Mesothelial cell of epicardium (in vitro differentiated cells): ENCODE measurements at places on chromosomes 2 and 18.

- no peak for DNase-seq
Observed at GRCh38 chr2:187590175-187590574, 35.9 kb upstream of the TFPI start.

DNA sequence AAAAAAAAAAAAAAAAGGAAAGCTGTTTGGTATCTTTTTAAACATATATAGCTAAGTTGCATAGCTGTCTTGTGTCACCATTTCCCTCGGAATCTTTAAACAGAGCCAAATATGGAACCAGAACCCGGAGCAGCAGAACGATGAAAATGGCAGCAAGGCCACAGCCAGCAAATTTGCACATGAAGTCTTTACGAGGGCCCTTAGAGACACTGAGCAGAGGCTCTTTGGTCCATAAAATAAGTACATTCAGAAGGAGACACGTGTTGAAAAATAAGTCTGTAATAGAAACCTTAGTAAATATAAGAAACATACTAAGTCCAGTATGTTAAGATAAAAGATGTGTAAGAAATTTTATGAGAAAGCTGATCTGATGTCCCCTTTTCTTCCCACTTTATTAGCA is 16.2 kb downstream of the CCBE1 start:
- DNase-seq, result no peak

GRCh38 chr2:166768393-166769123 is 119.7 kb upstream of the XIRP2 start:
- no peak for DNase-seq

DNA sequence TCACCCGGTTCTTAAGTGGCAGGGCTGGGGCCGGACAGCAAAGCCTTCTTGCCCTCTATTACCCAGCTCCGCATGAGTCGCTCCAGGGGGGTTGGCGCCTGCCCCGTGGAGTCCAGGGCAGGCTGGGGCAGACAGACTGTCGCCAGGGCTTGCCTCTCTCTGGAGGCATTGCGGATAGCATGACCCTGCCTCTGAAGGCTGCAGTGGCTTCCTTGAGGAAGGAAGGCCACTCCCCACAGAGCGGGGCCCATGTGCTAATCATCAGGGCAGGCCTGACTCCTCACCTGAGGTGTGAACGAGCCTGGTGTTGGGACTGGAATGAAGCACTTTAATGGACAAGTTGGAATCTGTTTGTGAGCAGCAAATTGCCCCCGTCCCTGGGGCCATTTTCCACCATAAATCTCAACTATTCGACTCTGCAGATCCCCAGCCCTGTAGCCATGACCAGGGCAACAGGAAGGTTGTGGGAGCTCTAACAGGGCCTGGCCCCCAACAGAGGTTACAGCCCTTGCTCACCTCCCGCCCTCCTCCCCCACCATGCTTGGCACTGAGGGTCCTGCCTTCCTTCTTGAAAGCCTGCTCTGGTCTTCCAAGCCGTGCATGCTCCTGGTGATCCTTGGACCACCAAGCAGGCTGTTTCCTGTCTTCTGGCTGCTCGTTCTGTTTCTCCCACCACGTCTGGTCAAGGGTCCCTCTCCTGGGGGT is 144.9 kb upstream of the HAAO start:
- no peak for DNase-seq

GRCh38 chr2:222399038-222399783 is 25.1 kb upstream of the SGPP2 start:
- DNase-seq, result no peak

DNA sequence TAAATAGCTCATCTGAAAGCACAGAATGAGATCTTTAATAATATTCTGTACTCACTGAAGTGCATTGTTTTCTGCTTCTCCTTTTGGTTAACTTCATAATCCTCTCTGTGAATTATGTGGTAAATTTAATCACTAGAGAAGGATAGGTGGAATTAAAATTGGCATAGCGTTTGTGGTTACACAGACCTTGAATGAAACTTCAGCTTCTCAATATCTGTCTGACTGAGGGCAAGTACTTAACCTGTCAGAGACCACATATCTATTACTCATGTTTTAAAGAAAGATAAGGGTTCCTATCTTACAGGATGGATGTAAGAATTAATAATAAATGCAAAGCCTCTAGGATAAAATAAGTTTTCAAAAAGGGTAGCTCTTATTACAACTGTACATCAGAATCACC is 861.8 kb downstream of the TRIB2 start:
- DNase-seq, result no peak

- DNase-seq, result no peak
Observed at GRCh38 chr18:67456711-67457110, 59.8 kb downstream of the DSEL start.

- no peak for DNase-seq
Observed at GRCh38 chr2:207812058-207812725, 42.5 kb upstream of the FZD5 start.

DNA sequence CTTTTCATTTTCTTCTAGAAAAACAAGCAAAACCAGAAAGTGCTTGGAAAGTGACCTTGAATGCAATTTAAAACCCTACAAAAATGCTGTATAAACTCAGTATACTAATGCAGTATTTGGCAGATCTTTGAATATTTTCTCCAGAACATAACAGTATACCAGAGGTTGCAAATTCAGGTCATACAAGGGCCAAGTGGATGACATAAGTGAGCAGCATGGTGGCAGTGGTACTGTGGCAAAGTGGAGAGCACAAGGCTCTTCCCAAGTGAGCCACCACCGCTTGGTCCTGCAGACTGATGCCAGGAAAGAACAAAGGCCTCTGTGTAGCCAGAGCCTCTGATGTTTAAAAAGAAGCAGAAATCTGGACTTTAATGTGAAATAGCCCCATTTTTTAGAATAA is 33.1 kb downstream of the METTL4 start:
- no peak for DNase-seq

DNA sequence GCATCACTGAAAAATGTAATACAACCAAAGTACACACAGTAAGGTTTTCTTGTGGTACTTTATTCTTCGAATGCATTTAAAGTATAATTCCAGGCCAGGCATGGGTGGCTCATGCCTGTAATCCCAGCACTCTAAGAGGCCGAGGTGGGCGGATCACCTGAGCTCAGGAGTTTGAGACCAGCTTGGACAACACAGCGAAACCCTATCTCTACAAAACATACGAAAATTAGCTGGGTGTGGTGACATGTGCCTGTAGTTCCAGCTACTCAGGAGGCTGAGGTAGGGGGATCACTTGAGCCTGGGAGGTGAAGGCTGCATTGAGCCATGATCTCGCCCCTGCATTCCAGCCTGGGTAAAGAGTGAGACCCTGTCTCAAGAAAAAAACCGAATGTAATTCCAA is 3.9 kb upstream of the TTC39C start:
- DNase-seq, result no peak

DNA sequence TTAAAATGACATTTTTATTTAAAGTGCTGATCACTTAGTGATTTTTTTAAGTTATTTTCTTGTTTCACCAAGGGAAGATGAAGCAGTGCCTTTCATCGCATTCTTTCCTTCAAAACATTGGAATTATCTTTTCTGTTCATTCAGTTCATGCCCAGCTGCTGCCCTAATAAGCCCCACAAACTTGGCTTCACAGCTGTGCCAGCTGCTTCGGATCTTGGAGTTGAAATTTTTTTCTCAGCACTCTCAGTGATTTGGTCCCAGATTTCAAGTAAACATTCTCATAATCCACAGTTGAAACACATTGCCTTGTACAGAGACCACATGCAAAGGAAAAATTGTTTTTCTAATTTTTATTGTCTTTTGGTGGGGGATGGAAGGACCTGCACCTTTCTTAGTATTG is 353.3 kb upstream of the LRP1B start:
- no peak for DNase-seq

DNA sequence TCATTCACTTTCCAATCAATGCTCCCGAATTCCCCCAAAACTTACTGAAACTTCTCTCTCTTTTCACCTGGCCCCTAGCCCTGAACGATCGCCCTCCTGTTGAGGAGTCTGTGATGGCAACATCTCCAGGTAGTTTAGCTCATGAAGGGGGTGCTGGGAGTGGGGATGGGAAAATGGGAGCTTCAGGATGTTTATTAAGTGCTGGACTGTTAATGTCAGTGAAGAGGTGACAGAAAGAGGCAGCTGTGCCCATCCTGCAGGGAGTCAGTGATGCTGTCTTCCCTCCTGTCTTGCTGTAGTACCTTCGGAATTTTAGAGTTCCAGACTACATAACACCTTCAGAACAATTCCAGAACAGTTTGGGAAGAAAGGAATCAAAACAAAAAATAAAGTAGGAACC is 308.8 kb downstream of the ALK start:
- DNase-seq, result no peak

DNA sequence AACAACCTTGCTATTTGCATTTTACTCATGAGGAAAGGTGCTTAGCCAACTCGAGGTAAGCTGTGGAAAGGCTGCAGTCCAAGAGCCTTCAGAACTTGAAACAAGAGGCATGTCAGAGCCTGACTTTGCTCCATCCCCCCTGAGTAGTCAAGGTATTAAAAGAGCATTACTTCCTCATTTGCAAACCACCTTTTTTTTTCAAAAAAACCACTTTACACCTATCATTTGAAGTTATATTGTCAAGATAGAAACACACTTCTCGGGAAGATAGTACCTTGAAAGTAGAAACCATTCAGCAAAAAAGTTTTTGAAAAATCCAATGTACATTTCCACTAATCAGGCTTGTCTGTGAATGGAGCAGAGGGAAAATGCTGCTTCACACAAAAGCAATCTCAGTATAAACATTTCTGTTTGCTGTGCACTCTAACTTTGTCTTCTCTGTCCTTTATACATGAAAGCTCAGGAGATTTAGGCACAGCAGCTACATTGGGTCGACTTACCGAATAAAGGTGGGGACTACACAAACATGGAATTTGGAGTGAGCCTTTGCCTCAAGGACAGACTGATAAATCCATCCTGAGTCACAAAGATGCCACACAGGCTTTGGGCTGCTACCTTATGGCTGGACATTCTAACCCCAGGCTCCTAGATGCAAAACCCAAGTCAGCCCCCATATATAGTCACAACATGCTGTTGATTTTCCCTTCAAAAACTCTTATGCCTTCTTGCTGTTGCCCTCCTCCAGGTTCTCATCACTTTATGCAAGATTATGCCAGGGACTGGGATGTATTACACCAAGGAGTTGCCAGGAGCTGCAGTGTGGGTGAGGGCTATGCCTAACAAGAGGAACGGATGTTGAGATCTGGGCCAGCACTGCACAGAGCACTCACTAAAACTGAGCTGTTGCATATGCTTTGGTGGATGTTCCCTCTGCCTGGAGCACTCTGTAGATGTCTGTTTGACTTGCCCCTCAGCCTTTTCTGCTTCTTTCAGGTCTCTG is 41.4 kb upstream of the EML4 start:
- DNase-seq, result no peak

DNA sequence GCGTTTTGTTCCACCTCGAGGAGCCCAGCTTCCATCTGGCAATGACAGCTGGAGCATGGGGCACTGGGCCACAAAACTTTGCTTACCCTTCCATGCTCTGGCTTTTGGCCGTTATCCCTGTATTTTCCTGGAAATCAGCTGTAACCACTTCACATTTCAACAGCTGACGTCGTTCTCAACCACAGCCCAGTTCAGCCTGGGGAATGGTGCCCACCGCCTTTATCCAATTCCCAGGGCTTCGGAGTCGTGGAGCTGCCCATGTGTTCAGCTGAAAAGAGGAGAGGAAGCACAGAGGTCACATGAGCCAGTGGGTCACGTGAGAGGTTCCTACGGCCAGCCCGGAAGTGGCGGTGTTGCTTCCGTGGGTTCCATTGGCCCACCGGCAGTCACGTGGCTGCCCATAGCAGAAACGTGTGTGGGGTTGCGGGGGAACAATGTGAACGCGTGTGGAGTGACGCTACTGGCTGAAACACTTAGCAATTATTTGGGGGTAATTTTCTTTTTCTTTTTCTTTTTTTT is 16.7 kb upstream of the EDAR start:
- DNase-seq, result no peak

DNA sequence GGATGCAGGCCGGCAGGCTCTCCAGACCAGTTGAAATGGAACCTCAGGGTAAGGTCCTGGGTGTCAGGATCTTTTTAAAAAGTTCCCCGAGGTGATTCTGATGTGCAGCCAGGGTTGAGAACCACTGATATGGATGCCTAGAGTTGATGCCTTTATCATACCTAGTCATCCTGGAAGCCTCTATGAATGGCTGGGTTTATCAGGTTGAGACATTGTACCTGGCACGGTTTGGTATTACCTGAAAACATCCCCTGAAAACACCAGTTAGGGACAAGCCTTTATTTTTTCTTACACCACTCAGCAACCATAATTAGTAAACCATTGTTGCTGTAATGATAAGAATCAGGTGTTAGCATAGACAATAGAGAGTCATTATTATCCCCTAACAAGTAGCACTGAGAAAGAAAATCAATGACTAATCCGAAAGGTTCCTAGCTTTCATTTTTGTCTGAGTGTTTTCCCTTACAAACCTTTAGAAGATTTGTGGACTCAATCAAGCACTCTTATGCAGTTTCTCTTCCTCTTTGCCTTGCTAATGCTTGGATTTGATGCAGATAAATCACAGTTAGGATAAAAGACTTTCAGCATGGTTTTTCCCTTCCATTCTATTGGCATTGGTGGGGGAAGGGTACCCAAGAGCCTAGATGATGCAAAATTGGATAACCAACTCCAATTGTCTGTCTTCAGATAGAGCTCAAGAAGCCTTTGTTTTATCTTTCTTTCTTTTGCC is 116.5 kb upstream of the LYPD6 start:
- DNase-seq, result no peak

- DNase-seq, result no peak
Observed at GRCh38 chr2:228407821-228408220, 226.3 kb upstream of the SPHKAP start.

DNA sequence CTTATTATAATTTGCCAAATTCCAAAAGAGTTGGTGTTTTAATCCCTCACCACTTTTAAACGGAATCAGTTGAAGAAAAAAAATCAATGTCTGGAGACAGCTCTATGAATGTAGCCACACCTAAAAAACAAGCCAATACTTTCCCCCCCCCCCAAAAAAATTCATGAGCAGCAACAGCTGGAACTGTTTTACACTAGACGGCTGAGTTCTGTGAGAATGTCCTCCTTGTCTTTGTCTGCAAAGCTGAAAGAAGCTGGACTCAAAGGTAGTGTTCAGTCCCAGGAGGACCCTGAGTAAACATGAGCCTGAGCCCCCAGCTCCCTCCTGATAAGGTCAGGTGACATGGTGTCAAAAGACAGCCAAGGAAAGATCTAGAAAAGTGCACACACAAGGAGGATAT is 68.2 kb downstream of the ZNF521 start:
- no peak for DNase-seq

DNA sequence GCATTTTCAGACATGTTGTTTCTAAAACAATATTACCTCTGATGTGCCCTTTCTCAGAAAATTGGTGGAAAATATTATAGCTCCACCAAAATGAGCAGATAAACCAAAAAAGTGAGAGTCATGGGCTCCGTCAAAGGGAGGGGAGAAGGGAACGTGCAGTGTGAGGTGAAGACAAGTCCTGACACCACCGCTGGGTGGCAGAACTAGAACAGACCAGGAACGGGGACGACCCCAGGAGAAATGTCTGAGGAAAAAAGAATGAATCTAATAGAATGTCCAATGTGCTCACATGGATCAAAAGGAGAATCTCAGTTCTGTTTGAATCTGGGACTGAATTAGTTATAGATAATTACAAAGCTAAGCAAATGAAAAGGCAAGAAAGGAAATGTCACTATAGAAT is 22.6 kb upstream of the BCL2 start:
- DNase-seq, result no peak

- no peak for DNase-seq
Observed at GRCh38 chr2:134246154-134246874, 7.6 kb upstream of the MGAT5 start.

- DNase-seq, result no peak
Observed at GRCh38 chr18:74368901-74369705, 53.5 kb downstream of the C18orf63 start.
